ENCODE measurements at places on chromosomes 7 and 10.

DNA sequence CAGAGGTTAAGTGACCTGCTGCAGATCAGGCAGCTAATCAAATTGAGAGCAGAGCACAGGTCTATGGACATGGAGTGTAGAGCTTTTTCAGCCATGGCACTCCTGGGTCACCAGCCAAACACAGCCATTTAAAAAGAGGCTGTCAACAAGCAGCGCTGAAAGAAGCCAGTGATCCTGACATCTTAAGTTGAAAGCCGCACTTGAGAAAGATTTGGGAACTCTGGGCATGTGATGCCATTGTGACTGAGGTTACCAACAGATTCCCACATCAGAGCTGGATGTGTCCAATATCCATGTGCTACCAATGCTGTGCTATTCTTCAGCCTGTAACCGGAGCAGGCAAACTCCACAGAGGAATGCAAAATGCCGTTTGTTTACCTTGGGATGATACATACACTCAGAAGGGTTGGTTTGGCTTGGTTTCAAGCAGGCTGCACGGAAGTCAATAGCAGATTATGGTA, 56.2 kb upstream of the ABLIM1 start:
- DNase-seq: no peak

- no peak for DNase-seq
These were observed 53.0 kb upstream of the MAGI2 start for GRCh38 chr7:79506481-79506880.

GRCh38 chr7:157432957-157433576, 96.3 kb downstream of the DNAJB6 start:
- no peak for DNase-seq

DNA sequence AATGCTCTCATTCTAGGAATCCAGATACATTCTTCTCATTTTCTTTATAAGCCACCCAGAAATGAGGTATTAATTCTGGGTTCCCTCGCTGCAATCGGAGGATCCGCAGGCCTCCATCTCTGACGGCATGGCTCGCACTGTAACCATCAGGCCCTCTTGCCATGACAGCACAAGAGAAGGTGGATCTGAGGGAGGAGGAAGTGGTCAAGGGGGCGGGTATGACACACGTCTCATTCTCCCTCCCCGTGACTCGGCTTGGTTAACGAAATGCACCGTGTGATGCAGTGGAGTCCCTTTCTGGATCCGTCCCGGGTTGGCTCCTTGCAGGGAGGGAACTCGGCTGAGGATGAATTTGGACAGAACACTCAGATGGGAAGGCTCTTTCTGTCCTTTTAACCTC, 280.2 kb downstream of the TCERG1L start:
- DNase-seq: no peak

DNA sequence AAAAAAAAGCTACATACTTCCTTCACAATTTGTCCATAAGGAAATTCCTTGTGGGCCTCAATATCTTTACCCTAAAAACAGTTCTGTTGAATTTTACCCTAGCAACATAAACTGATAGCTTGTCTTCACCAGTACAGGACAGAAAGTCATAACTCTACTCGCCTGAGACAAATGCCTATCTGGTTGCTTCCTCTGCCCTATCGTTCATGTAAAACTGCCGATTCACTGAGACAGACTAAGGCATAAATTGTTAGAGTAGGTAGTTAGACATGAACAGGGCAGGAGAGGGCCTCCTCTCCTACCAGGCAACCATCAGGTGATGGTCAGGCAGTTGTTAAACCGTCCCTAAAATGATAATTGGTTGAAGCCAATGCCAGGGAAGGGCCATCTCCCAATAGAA, 25.0 kb downstream of the IFIT3 start:
- no peak for DNase-seq

GRCh38 chr10:36183056-36183455, 541.0 kb upstream of the FZD8 start:
- no peak for DNase-seq

DNA sequence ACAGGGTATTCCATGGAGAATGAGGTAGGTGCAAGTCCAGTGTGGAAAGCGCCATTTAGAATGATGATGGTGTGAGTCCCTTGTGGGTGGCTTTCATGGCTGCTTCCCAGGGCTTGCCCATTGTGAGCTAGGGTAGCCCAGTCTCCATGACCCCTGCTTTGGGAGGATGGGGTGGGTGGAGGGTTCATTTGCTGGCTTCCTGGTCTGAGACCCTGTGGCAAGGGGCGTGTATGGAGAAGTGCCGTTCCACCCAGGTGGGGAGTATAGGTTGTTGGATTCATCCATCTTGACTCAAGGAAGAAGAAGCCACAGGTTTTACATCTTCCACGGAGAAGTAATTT, 27.7 kb downstream of the CCM2 start:
- no peak for DNase-seq

GRCh38 chr7:25399000-25399750, 170.9 kb upstream of the NPVF start:
- DNase-seq: no peak

GRCh38 chr10:91471602-91472001, 61.5 kb downstream of the HECTD2 start:
- DNase-seq: no peak

DNA sequence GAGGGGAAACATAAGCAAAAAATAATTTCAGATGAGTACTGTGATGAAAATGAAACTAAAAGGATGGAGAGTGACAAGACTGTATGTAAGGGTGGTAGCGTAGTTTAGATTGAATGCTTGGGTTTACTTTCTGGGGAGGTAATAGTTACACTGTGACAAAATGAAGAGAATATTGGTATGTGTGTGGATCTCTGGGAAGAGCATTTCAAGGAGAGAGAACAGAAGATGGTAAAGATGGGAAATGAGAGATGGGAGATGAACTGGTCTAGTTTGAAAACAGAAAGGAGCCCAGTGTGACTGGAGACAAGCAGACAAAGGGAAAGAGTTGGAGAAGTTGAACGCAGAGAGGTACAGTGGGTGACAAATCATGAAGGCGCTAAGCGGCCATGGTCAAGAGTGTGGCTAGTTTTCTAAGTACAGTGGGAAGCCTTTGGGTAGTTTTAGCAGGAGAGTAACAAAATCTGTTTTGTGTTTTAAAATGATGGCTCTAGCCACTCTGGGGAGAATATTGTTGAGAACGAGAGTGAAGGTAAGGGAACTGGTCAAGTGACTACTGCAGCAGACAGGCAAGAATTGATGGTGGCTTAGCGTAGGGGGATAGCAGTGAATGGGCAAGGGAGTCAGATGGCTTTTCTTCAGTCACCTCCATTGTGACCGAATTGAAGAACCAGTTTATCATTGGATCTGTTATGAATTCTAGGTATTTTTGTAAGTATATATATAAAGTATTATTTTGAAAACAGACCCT, 22.6 kb downstream of the PALS2 start:
- no peak for DNase-seq

DNA sequence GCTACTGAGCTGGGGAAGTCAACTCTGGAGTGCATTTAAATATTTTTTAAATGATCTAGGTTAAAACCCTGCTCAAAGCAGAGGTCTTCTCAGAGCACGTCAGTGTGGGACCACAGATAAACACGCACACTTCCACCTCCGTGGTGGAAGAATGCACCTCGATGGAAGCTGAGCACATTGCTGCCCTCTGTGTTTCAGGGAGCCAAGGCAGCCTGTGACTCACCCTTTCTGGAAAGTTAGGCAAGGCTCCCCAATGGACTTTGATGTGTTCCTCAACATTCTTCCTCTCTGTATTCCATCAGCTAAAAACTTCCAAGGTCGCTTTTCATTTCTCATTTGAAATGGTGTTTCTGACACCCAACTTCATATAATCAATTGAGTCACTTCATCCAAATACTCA, 170.8 kb upstream of the KMT2E start:
- no peak for DNase-seq

DNA sequence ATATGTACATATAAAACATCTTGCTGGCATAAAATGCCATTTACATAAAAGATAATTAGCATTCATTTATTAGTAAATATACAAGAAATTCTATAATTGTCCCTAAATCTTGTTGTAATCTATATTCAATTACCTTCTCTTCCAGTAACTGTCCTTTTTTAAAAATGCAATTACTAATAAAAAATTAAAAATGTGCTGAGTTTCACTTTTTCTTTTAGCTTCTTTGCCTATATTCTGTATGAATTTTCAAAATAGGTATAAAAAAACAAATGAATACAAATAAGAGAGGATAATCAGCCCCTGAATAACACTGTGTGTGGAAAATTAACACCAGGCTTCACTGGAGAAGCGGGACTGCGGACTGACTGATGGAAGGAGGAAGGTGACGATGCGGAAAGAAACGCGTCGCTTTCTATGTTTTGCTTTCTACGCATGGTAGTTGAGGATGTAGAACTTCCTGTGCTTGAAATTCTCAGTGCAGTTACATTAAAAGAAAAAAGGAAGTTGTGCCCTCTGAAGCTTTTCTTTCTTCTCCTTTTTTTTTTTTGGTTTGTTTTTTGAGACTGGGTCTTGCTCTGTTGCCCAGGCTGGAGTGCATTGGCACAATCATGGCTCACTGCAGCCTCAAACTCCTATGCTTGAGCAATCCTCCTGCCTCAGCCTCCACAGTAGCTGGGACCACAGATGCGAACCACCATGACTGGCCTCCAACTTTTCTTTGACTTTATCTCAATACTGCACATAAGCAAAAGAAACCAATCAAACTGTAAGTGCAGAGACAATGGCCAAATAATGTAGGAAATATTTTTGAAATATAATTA, 7.4 kb upstream of the ZMYND11 start:
- no peak for DNase-seq

DNA sequence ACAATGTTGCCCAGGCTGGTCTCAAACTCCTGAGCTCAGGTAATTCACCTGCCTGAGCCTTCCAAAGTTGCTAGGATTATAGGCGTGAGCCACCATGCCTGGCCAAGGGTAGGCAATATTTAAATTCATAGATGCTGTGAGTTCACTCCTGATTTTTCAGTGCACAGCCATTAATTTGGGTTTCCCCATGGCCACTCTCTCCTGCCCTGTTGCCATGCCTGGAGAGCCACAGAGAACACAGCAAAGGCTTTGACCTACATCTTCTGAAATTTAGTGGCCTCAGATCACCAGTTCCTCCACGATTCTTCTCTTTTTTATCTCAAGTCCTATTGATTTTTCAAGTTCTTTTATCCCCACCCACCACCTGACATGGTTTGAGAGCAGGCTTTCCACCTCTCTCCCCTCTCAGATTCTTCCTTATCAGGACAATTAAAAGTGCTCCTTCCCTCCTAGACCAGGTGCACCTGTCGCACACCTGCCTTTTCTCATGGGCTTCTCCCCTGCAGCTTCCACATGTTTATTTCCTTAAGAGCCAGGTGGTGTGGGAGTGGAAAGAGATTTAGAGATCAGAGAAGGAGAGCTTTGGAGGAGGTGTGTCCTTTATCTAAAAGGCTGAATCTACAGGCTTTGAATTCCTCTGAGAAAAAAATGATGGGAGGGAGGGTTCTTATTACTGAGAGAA, 123.8 kb downstream of the ADRA2A start:
- peak; percentile 42 for DNase-seq

- no peak for DNase-seq
These were observed 82.3 kb upstream of the ADRB1 start for GRCh38 chr10:113961182-113962031.

DNA sequence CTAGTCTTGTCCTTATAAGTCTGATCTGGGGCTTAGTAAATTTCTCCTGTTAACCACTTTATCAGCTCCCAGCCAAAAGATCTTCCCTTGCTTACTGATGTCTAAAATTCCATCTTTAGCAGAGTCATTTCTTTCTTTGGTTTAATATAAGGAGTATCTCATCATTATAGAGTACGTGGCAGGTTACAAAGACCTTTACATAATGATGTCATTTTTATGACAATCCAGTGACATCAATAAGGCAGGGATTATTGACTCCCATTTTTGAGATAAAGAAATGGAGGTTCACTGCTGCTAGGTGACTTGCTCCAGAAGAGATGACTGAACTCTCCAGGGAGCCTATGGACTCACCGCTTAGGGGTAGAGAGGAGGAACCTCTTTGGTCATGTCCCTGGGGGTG, 8.1 kb upstream of the IFRD1 start:
- no peak for DNase-seq

GRCh38 chr10:101493782-101494281, 94.2 kb downstream of the POLL start:
- no peak for DNase-seq

DNA sequence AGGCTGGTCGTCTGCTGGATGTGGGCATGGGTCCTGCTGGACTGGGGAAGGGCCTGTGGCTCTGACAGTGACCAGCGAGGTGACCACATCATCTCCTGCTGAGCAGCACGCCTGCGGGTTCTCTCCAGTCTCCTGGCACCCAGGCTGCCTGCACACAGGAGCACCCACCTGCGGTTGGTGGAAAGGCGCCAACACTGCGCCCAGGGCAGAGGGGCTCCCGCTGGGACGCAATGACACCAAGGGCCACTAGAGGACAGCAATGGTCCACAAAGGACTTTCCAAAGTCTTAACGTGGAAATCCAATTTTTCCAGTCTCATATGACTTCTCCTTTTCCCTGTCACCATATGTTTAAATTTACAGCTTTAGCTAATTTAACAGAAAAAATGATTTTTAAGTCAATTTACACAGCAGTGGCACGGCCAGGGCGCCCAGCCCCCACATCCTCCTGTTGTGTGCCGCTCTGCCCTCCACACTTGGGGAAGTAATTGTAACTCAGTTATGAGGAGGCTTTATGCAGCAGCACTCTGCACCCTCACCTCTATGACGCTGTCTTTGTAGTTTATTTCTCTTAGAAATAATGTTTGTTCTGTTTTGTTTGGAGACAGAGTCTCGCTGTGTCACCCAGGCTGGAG, 38.1 kb downstream of the CFAP46 start:
- no peak for DNase-seq

GRCh38 chr10:44105696-44106095, 279.2 kb downstream of the CXCL12 start:
- no peak for DNase-seq

- DNase-seq: no peak
These were observed 39.8 kb upstream of the C10orf67 start for GRCh38 chr10:23384364-23384763.

- DNase-seq: no peak
These were observed 25.9 kb upstream of the PTPRZ1 start for GRCh38 chr7:121847041-121847440.

GRCh38 chr10:12299222-12299965, 50.0 kb upstream of the CAMK1D start:
- no peak for DNase-seq

DNA sequence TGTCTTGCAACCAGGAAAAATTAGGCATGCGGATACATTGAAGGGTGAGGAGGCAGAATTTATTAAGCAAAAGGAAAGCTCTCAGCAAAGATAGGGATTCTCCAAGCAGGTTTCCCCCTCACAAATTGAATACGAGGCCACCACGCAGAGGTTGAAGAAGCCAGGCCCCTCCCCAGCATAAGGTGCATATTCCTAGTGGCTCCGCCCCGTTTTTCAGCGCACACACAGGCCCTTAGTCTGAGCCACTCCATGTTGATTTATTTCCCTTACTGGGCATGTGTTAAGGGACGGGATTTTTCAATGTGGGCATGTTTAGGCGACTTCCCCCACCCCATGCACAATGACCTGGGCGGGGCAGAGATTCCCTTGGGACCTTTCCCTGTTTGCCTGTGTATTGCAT, 24.9 kb downstream of the PPP2R2D start:
- DNase-seq: no peak

DNA sequence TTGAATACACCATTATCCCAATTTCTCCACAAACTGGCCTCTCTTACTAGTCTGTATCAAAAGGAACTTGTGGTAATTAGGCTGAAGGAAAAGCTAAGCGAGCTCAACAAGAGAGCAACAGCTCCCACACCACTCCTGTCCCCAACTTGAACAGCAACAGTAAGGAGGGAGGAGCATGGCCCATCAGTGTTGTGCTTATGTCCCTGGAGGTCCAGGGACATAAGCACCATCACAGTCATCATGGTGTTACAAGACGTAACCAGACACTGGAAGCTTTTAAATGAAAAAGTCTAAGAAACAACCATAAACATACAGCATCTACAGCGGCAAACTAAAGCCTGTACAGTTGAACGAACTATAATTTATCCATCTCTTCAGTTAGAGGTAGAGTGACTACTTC, 989 bp downstream of the ERLIN1 start:
- no peak for DNase-seq
